ENCODE measurements at places on chromosomes 12 and 14. TPM values are rescaled to one million over a fixed set of nuclear protein-coding genes. Genes with fewer than 3 reads are reported as not detected.

Gene IFNG-AS1
- not detected for total RNA-seq

Gene GLT1D1
- total RNA-seq: 3.5 TPM

Gene PIGH
- total RNA-seq: 24.2 TPM

Gene BEST3
- total RNA-seq: not detected

Gene TGM1
- 12.3 TPM for total RNA-seq

Gene CCDC38
- not detected for total RNA-seq

Gene SDSL
- 10.7 TPM for total RNA-seq

Gene GPR84
- total RNA-seq: 0.96 TPM

Gene ASIC1
- total RNA-seq: 0.35 TPM

Gene GPD1
- 32.9 TPM for total RNA-seq

Gene ADSS1
- 5.5 TPM for total RNA-seq

Gene KRT4
- 6.8 TPM for total RNA-seq

Gene PIK3C2G
- 0.69 TPM for total RNA-seq

Gene GRIP1
- total RNA-seq: 5.2 TPM

Gene IL26
- not detected for total RNA-seq

Gene POU6F1
- 19.0 TPM for total RNA-seq

Gene C1QL4
- not detected for total RNA-seq

Gene OR4K17
- not detected for total RNA-seq

Gene DLK1
- total RNA-seq: not detected

Gene NEMF
- total RNA-seq: 57.4 TPM

Gene FIGNL2
- 1.5 TPM for total RNA-seq

Gene GUCY2C
- not detected for total RNA-seq

Gene PDZRN4
- total RNA-seq: 0.75 TPM

Gene DCN
- total RNA-seq: 753 TPM

Gene TOX4
- 69.4 TPM for total RNA-seq

Gene LRTM2
- not detected for total RNA-seq

Gene TAS2R13
- total RNA-seq: 1.3 TPM

Gene RASAL1
- total RNA-seq: 0.26 TPM

Data from upper lobe of right lung (tissue), 1 donor.